ENCODE measurements at places on chromosomes 5 and 9.
A peak's percentile ranks its signal among the peaks of the same experiment; 100 is the strongest.

- H3K36me3 ChIP-seq: no peaks in the 10 kb centered on the region
- no peak overlapping the region for H3K27ac ChIP-seq
- no peak for DNase-seq
- peaks cover 2% of the 10 kb centered on the region for H3K4me1 ChIP-seq
- peaks cover 68% of the 10 kb centered on the region for H3K27me3 ChIP-seq
These were observed 4.8 kb downstream of the ANKRD34B start for GRCh38 chr5:80565330-80565729.

GRCh38 chr5:90613918-90614504, 55.4 kb downstream of the ADGRV1 start:
- no peak overlapping the region for H3K4me3 ChIP-seq
- H3K27ac ChIP-seq: no peak overlapping the region
- H3K4me1 ChIP-seq: peaks cover 6% of the 10 kb centered on the region
- no peak for DNase-seq
- no peaks in the 10 kb centered on the region for H3K36me3 ChIP-seq
- H3K27me3 ChIP-seq: peaks cover 3% of the 10 kb centered on the region

DNA sequence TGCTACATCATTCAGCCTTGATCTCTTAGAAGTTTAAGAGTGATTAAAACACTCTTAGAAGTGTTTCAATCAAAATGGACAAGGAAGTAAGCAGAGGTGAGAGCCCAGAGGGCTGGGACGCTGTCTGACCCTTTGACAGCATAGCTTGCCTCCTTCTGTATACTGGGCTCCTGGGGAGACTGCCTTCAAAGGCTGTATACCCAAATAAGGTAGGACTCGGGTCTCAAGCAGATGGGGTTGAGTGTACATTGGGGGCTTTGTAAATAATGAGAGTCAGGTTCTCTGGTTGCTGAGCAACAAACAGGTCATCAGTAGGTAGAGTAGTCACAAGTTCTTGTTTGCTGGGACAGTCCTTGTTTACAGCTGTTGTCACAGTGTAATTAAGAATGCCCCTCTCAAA, 97.1 kb downstream of the PJA2 start:
- no peaks in the 10 kb centered on the region for H3K4me1 ChIP-seq
- no peak for DNase-seq
- H3K36me3 ChIP-seq: no peaks in the 10 kb centered on the region
- H3K27ac ChIP-seq: no peak overlapping the region
- H3K4me3 ChIP-seq: no peak overlapping the region
- no peaks in the 10 kb centered on the region for H3K27me3 ChIP-seq

- H3K36me3 ChIP-seq: no peaks in the 10 kb centered on the region
- DNase-seq: no peak
- no peak overlapping the region for H3K4me3 ChIP-seq
- no peaks in the 10 kb centered on the region for H3K27me3 ChIP-seq
- H3K27ac ChIP-seq: no peak overlapping the region
These were observed 32.1 kb downstream of the SNX24 start for GRCh38 chr5:122877518-122877917.

GRCh38 chr5:172065431-172066065, 59.1 kb upstream of the FBXW11 start:
- peaks cover 42% of the 10 kb centered on the region for H3K4me1 ChIP-seq
- no peak overlapping the region for H3K4me3 ChIP-seq
- peak overlapping the region; percentile 78 for H3K27ac ChIP-seq
- DNase-seq: no peak

GRCh38 chr5:117107859-117108258, 533.2 kb upstream of the SEMA6A start:
- H3K4me3 ChIP-seq: no peak overlapping the region
- DNase-seq: no peak
- H3K27ac ChIP-seq: no peak overlapping the region
- no peaks in the 10 kb centered on the region for H3K27me3 ChIP-seq
- no peaks in the 10 kb centered on the region for H3K36me3 ChIP-seq

All from activated CD8-positive, alpha-beta memory T cell treated with anti-CD3 and anti-CD28 coated beads, Interleukin-2, amount 10 ng/mL, durations not matched to agents 7 days and 5 days (primary cell).